Activated B cell treated with CpG ODN at 0.5 μM for 24 hours (primary cell): ENCODE measurements at places on chromosomes 5 and 9. TPM values are rescaled to one million over a fixed set of nuclear protein-coding genes. Genes with fewer than 3 reads are reported as not detected.
A peak's percentile ranks its signal among the peaks of the same experiment; 100 is the strongest.

DNA sequence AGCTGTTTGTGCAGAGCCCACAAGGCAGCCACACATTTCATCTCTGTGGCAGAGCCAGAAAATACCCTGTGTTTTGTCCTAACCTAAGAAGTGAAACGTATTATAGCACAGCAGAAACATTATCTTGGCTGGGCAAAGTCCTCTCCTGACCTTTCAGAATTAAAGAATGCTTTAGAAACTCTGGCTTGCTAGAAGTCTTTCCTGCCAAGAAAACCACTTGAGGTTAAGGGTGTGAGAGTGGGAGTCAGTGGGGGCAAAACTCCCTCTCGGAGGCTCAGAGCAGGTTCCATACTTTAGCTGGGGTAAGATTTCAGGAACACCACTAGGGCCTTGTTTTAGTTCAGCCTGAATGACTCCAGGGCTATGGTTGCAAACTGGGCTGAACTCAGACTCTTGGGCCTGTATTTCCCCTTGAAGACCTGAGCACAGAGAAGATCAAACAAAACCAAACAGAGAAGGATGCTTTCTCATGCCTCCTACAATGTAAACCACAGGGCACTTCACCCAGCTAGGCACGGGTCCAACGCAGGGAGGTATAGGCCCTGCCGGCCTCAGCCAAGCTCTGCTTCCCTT lies 48.0 kb downstream of the ZNF366 start:
- H3K4me1 ChIP-seq = no peaks in the 10 kb centered on the region
- H3K36me3 ChIP-seq = no peaks in the 10 kb centered on the region
- no peak overlapping the region for H3K27ac ChIP-seq
- H3K4me3 ChIP-seq = no peak overlapping the region

GRCh38 chr5:132218321-132218720 lies 9.3 kb downstream of the P4HA2 start:
- H3K27ac ChIP-seq = no peak overlapping the region
- no peaks in the 10 kb centered on the region for H3K27me3 ChIP-seq
- DNase-seq = no peak
- H3K4me1 ChIP-seq = peaks cover 11% of the 10 kb centered on the region
- no peaks in the 10 kb centered on the region for H3K36me3 ChIP-seq
- H3K4me3 ChIP-seq = no peak overlapping the region

LHX6 gene
- total RNA-seq = not detected in 2 replicates

NUTM2F gene
- not detected in 2 replicates for total RNA-seq

KCNN2 gene
- not detected in 2 replicates for total RNA-seq

DNA sequence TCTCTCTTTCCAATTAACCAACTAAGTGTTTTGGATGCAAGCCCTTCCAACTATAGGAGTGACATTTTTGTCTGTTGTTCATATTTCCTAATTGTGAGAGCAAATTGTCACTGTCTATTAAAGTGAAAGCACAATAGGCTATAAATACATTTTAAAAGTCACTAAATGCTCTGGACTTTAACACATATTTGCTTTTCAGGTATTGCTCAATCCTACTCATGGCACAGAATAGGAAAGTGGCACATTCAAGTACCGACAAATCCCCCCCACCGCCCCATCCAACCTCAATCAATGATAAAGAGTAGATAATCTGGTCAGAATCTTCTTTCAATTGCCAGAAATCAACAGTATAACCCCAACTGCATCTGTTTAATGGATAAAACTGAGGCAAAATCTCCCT lies 419.8 kb downstream of the PLK2 start:
- H3K27me3 ChIP-seq = no peaks in the 10 kb centered on the region
- no peak for DNase-seq
- no peaks in the 10 kb centered on the region for H3K36me3 ChIP-seq
- H3K27ac ChIP-seq = no peak overlapping the region
- no peak overlapping the region for H3K4me3 ChIP-seq

SLC46A2 gene
- not detected in 2 replicates for total RNA-seq

DNA sequence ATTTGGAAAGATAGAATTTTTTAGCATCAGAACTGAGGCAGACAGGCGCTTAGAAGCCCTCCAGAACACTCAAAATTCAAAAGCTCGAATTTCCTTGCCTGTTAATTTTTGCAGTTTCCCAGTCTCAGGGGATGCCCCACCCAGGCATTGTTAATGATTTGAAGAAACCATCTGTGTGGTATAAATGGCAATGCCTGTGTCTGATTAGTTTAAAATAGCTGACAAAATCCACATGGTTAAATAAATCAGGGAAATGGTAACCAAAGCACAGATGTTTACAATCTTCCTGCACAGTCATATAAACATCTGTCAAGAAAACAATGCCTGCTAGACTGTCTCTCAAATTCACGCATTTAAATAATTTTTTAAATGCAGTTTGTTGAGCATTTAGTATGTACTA lies 185.2 kb upstream of the RGMB start:
- H3K36me3 ChIP-seq = no peaks in the 10 kb centered on the region
- no peak overlapping the region for H3K4me3 ChIP-seq
- H3K27ac ChIP-seq = no peak overlapping the region
- no peaks in the 10 kb centered on the region for H3K4me1 ChIP-seq
- no peaks in the 10 kb centered on the region for H3K27me3 ChIP-seq

PCDHA1 gene
- total RNA-seq = not detected in 2 replicates

PTPA gene
- total RNA-seq = 65.5 and 67.2 TPM in 2 replicates

- DNase-seq = no peak
- H3K36me3 ChIP-seq = no peaks in the 10 kb centered on the region
- no peaks in the 10 kb centered on the region for H3K27me3 ChIP-seq
- no peak overlapping the region for H3K27ac ChIP-seq
- no peaks in the 10 kb centered on the region for H3K4me1 ChIP-seq
These were observed 53.2 kb upstream of the CTXN3 start for GRCh38 chr5:127595484-127596368.

GRCh38 chr5:164098531-164098930 lies 593.1 kb downstream of the MAT2B start:
- H3K27me3 ChIP-seq = no peaks in the 10 kb centered on the region
- H3K4me3 ChIP-seq = no peak overlapping the region
- DNase-seq = no peak
- H3K4me1 ChIP-seq = no peaks in the 10 kb centered on the region

PCDHA9 gene
- total RNA-seq = not detected in 2 replicates

TYRP1 gene
- not detected in 2 replicates for total RNA-seq

- no peaks in the 10 kb centered on the region for H3K27me3 ChIP-seq
- peaks cover 12% of the 10 kb centered on the region for H3K36me3 ChIP-seq
- no peak overlapping the region for H3K4me3 ChIP-seq
These were observed 47.9 kb upstream of the FKTN start for GRCh38 chr9:105510024-105510423.

- peak overlapping the region; percentile 97 for H3K27ac ChIP-seq
- peaks cover 6% of the 10 kb centered on the region for H3K27me3 ChIP-seq
- peaks cover 23% of the 10 kb centered on the region for H3K4me1 ChIP-seq
- DNase-seq = no peak
- peaks cover 32% of the 10 kb centered on the region for H3K36me3 ChIP-seq
These were observed 902 bp downstream of the BDP1 start for GRCh38 chr5:71456362-71456743.

PLAC8L1 gene
- total RNA-seq = 0.37 and 0.78 TPM in 2 replicates

GRCh38 chr5:152456815-152457443 lies 51.9 kb upstream of the NMUR2 start:
- H3K27me3 ChIP-seq = peaks cover 17% of the 10 kb centered on the region
- H3K4me3 ChIP-seq = no peak overlapping the region
- H3K4me1 ChIP-seq = no peaks in the 10 kb centered on the region
- H3K36me3 ChIP-seq = no peaks in the 10 kb centered on the region
- no peak for DNase-seq
- no peak overlapping the region for H3K27ac ChIP-seq

GRCh38 chr5:126274763-126275125 lies 148.5 kb upstream of the GRAMD2B start:
- no peaks in the 10 kb centered on the region for H3K27me3 ChIP-seq
- H3K36me3 ChIP-seq = no peaks in the 10 kb centered on the region
- no peak overlapping the region for H3K4me3 ChIP-seq
- no peak overlapping the region for H3K27ac ChIP-seq
- DNase-seq = no peak
- no peaks in the 10 kb centered on the region for H3K4me1 ChIP-seq

DNA sequence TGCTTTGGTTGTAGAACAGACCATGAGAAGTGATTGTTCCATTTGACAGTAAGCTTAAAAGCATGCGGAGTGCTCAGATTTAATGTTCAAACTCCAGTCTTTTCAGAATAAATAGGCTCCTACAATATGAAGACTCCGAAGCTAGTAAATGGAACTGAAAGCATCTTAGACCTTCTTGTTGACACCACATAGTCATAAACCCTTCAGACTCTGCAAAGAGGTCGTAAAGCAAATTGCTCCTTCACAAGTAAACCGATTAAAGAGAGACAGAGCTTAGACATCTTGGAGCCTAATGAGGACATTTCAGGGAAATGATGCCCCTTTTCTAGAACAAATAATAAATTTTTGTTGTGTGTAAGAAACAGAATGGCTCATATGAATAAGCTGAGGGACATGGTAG lies 511.0 kb upstream of the RIOK2 start:
- H3K36me3 ChIP-seq = no peaks in the 10 kb centered on the region
- H3K4me3 ChIP-seq = no peak overlapping the region
- no peak overlapping the region for H3K27ac ChIP-seq
- DNase-seq = no peak

DNA sequence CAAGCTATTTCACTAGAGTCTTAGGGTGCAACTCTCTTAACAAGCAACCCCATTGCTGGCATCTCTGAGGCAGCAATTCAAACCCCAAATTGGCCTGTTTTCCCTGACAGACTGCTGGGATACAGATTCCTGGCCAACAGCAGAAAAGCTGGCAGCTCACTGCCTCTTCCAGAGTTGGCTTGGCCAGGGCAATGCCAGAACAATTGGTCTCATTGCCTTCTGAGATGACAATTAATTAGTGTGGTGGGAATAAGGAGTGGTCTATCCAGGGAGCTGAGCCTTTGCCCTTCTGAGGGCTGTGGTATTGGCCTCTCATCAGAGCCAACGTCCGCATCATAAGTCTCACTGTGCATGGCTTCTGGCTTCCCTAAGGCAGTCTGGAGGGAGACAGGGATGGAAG lies 183.2 kb downstream of the GNAQ start:
- H3K36me3 ChIP-seq = no peaks in the 10 kb centered on the region
- H3K4me1 ChIP-seq = no peaks in the 10 kb centered on the region
- no peak overlapping the region for H3K27ac ChIP-seq
- DNase-seq = no peak
- H3K27me3 ChIP-seq = peaks cover 1% of the 10 kb centered on the region
- no peak overlapping the region for H3K4me3 ChIP-seq

ACOT12 gene
- total RNA-seq = not detected in 2 replicates

- no peaks in the 10 kb centered on the region for H3K4me1 ChIP-seq
- DNase-seq = no peak
- no peak overlapping the region for H3K4me3 ChIP-seq
- H3K27me3 ChIP-seq = peaks cover 3% of the 10 kb centered on the region
- H3K27ac ChIP-seq = no peak overlapping the region
These were observed 28.9 kb downstream of the OLFM1 start for GRCh38 chr9:135116371-135116770.

CTXN3 gene
- not detected in 2 replicates for total RNA-seq

- peaks cover 25% of the 10 kb centered on the region for H3K4me1 ChIP-seq
- DNase-seq = no peak
- no peaks in the 10 kb centered on the region for H3K27me3 ChIP-seq
- no peaks in the 10 kb centered on the region for H3K36me3 ChIP-seq
- no peak overlapping the region for H3K27ac ChIP-seq
These were observed 74.2 kb downstream of the UGCG start for GRCh38 chr9:111970827-111971226.

GRM6 gene
- total RNA-seq = not detected in 2 replicates

DNA sequence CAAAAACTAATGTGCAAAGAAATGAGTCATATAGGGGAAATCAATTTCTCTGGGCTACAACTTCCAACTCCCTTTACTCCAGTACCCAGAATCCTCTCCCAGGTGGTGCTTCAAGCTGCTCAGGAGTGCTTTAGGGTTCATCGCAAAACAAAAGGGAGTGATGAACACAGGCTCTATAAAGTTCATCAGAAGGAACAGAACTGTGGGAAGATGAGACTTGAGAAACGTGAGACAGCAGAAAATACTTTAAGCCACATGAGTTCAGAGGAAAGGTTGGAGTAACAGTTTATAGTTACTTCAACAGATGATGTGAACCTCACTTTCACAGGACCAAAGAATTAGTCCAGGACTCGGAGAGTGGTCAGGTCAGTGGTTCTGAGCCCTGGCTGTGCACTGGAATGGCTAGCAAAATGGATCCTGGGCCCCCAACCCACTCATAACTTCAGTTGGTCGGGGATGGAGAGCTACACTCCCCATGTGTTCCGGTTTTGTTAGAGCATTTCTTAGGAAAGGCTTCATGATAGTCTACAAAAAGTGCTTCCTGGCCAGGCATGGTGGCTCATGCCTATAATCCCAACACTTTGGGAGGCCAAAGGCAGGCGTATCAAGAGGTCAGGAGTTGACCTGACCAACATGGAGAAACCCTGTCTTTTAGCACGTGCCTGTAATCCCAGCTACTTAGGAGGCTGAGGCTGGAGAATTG lies 4.3 kb downstream of the RPL12 start:
- no peak for DNase-seq
- H3K27me3 ChIP-seq = no peaks in the 10 kb centered on the region
- peak overlapping the region; percentile 66 for H3K27ac ChIP-seq
- no peak overlapping the region for H3K4me3 ChIP-seq
- peaks cover 86% of the 10 kb centered on the region for H3K36me3 ChIP-seq

SOX30 gene
- total RNA-seq = 0.37 and 0.47 TPM in 2 replicates

PRLR gene
- 2.3 and 3.7 TPM in 2 replicates for total RNA-seq

DNA sequence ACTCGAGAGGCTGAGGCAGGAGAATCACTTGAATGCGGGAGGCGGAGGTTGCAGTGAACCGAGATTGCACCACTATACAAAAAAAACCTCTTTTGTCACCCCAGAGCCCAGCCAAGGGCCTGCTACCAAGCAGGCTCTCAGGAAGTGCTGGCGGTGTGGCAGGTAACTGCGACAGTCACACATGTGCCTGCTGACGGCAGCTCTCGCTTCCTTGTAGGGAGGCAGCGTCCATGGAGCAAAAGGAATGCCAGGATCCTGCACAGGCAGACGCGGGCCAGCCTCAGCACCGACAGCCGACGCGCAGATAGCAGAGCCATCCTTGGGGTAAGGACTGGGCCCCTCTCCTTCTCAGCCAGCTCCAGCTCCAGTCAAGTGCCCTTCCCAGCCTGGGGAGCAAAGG lies 3.9 kb downstream of the LRRC8A start:
- no peak overlapping the region for H3K4me3 ChIP-seq
- peaks cover 41% of the 10 kb centered on the region for H3K36me3 ChIP-seq
- H3K4me1 ChIP-seq = peaks cover 27% of the 10 kb centered on the region

TTLL11 gene
- total RNA-seq = 3.6 and 4.7 TPM in 2 replicates

QRFP gene
- total RNA-seq = not detected in 2 replicates

DNA sequence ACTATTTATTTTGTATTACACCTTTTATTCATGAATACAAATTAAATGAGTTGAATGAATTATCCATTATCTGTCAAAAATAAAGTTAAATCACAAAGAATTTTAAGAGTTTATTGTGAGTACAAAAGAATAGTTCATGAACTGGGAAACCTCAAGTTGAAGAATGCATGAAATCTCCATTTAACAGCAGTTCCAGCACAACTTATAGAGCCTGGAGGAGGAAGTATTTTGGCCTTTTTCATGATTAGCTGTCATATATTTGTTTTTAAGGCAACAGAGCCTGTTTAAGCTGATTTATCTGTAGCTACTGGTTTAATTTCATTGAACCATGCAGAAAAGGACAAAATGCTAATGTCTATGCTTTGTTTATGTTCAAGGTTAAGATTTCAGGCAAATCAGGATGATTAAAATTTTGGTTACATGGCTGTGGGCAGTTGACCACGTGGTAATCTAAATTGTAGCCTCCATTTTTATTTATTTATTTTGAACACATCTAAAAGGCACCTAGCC lies 12.2 kb downstream of the SPINK1 start:
- H3K36me3 ChIP-seq = no peaks in the 10 kb centered on the region
- H3K4me3 ChIP-seq = no peak overlapping the region
- no peak overlapping the region for H3K27ac ChIP-seq
- DNase-seq = no peak
- no peaks in the 10 kb centered on the region for H3K4me1 ChIP-seq
